Stimulated activated CD4-positive, alpha-beta T cell treated with anti-CD3 and anti-CD28 coated beads, TNF-alpha, amount 100 ng/mL, for 4 hours (primary cell): ENCODE measurements at places on chromosomes 7 and 10.

GRCh38 chr7:151383638-151384351, 26.0 kb downstream of the WDR86 start:
- DNase-seq = no peak

DNA sequence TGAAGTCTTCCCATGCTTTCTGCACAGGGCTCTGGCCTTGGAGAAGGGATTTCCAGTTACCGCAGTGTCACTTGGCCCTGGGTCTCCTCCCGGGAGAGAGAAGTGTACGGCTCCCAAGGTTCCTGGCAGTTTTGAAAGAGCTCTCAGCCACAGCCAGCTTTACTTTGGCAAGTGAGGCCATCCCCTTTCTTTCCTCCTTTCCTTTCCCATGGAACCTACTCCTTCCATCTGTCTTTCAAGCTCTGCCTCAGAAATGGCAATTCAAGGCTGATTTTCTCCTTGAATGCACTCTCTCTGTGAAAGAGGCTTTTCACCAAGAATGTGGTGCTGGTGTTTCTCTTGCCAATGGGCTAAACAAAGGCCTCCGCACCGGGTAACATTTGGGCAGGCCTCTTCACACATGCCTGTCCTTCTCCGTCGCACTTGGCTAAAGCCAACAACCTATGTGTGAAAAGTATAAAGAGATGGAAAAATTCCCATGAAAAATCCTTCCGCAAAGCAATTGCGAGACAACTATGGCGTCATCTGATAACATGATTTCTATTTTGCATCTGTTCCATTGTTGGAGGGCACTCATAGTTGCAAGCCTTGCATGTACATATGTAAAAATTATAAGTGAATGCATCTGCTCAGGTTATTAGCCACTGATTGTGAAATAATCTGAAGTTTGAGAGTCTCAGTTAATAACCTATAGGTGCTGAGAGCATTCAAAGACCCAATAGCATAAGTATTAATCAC, 125.4 kb downstream of the PFKFB3 start:
- DNase-seq = no peak

- DNase-seq = no peak
Measured at GRCh38 chr7:94397722-94398121, 3.0 kb downstream of the COL1A2 start.

- no peak for DNase-seq
Measured at GRCh38 chr10:78332012-78332411, 298.3 kb downstream of the RPS24 start.

GRCh38 chr7:127056202-127056601, 196.5 kb downstream of the GRM8 start:
- DNase-seq = no peak

GRCh38 chr10:12950583-12951128, 50.9 kb downstream of the CCDC3 start:
- DNase-seq = no peak

- DNase-seq = no peak
Measured at GRCh38 chr10:61478621-61479312, 25.6 kb upstream of the TMEM26 start.

GRCh38 chr7:135207406-135208101, 3.8 kb downstream of the WDR91 start:
- no peak for DNase-seq

DNA sequence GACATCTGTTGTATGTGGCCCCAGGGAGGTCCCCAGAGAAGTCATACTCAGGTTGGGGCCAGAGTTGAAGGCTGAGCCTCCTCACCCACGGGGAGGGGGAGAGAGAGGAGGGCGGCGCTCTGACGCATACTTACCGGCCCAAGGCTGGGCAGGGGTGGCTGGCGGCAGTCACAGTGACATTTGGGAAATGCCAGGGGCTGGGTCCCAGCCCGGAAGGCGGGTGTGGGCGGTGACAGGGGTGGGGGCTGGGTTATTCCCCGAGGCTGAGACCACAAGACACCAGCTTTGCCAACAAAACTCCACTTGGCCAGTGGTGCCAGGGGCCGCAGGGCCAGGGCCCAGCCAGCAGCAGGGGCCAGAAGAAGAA, 41.1 kb downstream of the RASGEF1A start:
- no peak for DNase-seq

DNA sequence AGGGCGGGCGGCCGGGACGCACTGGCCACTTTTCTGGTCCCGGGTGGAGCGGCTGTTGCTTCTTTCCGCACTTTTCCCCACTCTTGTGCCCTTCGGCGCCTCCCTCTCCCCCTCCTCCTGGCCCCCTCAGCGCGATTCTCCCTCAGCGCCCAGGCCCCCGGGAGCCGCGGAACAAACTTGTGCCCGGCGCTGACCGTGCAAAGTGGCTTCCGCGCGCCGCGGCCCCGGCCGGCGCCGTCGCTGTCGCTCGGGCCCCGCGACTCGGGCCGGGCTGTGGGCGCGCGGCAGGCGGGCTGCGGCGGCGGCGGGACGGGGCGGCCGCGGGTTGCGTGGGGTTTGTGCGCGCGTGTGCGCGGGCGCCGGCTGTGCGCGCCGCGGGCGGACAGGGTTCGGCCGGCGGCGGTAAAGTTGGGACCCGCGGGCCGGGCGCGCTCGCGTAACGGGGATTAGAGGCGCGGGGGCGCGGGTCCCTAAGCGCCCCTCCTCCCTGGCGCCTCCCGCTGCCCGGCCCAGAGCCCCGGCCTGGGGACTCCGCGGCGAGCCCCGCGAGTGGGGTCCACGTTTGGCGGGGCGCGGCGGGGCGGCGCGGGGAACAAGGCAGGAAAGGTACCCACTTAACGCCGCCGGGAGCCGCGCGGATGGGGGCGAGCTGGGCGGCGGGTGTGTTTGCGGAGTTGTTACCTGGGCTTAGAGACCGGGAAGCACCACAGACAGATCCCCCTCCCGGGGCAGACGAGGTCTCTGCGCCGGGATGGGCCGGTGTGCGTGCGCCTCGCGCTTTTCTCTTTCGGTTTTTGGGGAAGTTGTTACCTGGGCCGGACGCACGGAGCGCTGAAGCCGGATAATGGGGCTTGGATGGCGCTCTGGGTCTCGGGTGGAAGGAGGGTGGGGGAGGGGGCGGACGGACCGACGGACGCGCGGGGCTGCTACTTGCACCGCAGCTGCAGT, 860 bp downstream of the ZEB1 start:
- DNase-seq = peak; percentile 29

- DNase-seq = peak; percentile 16
Measured at GRCh38 chr10:25174461-25175230, at the start of gene GPR158. Gene GPR158, plus strand, starts transcription at chr10:25175001. Its CDS starts 420 bp downstream, at chr10:25175421.

DNA sequence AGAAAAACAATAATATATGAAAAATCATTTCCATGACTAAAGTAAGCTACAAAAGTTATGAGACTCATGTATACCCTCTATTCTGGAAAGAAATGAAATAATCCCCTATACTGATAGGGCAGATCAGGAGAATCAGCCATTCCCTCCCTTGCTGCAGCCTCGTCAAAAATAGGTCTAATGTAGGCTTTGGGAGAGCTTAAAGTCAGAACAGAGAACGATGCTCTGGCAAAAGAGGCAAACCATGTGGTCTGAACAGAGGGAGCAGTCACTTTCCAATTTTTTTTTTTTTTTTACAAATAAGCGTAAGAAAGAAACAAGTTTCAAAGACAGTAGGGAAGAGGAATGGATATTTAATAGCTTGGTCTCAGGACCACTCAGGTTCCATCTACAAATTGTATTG, 462.2 kb upstream of the LRRTM3 start:
- DNase-seq = no peak

- no peak for DNase-seq
Measured at GRCh38 chr10:56823849-56824248, 462.8 kb upstream of the ZWINT start.

GRCh38 chr7:47314728-47315607, 266.9 kb downstream of the TNS3 start:
- no peak for DNase-seq

- DNase-seq = no peak
Measured at GRCh38 chr10:17782921-17783665, 26.1 kb upstream of the MRC1 start.

- DNase-seq = no peak
Measured at GRCh38 chr7:113085781-113086390, 741 bp downstream of the GPR85 start.

DNA sequence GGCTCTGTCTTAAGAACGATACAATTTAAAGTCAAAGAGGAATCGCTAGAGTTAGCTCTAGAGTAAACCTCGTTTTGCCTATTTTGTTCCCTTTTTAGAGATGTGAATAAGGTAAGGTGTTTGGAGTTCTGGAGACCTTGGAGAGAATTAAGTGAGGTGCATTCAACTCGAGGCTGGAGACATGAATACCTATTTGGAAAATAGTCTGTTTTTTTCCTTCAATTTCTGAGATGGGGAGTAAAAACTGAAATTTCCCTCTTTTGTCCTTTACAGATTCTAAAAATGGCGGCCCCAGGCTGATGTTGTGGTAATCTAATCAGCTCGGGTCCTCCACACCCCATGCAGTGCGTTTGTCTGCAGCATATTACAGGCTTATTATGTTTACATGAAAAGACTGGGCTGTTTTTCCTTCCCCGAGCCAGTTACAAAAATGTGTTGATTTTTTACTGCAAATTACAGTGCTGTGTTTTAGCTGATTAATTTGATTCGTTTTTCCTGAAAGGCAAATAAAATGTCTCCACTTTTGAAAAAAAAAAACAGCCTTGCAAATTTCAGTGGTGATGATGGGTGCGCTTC, 1.5 kb downstream of the KMT2E start:
- DNase-seq = no peak

DNA sequence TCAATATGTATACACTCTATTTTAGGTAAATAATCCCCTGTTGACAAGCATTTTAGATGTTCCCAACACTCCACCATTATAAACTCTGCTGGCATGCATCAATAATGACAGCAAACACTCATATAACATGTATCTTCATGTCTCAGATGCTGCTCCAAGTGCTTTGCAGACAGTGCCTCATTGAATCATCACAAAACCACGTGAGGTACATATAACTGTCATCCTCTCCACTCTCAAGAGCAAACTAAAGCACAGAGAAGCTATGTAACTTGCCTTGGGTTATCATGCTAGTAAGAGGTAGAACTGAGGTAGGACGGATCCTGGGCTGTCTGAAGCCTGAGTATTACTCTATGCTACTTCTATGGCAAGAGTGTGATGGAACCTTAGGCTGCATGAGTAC, 72.5 kb upstream of the GSDME start:
- no peak for DNase-seq

DNA sequence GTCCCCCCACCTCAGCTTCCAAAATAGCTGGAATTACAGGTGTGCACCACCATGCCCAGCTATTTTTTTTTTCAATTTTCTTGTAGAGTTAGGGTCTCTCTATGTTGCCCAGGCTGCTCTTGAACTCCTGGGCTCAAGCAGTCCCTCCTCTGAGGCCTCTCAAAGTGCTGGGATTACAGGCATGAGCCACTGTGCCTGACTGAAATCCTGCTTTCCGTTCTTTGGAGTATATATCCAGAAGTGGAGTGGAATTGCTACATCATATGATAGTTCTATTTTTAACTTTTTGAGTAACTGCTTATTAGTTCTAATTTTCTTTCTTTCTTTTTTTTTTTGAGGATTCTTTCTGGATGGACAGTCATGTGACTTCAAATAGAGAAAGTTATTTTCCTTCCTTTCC, 62.9 kb upstream of the ZMIZ2 start:
- no peak for DNase-seq

GRCh38 chr7:101628522-101628921, 574 bp downstream of the MYL10 start:
- no peak for DNase-seq

GRCh38 chr7:133703547-133703946, 423.6 kb upstream of the LRGUK start:
- no peak for DNase-seq

DNA sequence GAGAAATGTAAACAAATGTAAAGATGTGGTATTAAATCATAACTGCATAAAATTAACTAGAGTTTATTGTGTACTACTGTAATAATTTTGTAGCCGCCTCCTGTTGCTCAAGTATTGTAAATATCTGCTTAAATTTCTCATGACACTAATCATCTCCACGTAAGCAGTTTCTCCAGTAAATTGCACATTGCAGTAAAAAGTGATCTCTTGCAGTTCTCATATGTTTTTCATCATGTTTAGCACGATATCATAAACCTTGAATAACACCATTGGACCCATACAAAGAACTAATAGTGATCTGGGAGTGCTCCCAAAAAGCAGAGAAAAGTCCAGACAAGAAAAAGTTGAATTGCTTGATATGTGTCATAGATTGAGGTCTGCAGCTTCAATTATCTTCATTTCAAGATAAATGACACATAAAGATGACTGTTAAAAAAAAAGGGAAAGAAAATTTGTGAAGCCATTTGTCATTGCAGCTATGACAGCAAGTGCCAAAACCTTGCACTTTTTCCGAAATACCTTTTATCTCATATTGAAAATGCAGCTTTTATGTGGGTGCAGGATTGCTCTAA, 15.3 kb downstream of the LIPA start:
- no peak for DNase-seq

DNA sequence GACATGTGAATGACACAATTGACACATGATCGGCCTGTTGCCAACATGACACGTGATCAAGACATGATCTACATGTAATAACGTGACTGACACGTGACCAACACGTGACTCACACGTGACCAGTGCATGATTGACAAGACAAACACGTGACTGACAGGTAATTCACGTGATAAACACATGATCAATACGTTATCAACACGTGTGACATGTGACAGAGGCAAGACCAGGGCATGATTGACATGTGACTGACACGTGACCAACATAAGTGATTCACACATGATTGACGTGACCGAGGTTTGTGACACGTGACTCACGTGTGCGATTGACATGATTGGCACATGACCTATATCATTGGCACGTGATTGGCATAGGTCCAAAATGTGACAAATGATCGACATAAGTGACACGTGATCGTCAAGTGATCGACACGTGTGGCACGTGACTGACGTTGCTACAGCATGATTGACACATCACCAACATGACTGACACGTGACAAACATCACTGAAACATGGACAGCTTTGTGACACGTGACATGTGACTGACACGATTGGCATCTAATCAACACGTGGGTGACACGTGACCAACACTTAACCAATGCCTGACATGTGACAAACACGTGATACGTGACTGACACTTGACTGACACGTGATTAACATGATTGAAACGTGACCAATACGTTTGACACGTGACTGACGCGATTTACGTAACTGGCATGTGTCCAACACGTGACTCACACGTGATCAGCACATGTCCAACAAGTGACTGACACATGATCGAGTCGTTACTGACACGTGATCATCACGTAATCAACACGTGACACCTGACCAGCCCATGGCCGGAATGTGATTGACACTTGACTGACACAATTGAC, 23.0 kb downstream of the CRPPA start:
- DNase-seq = no peak

- DNase-seq = no peak
Measured at GRCh38 chr10:71483885-71484751, 87.4 kb downstream of the CDH23 start.
